ENCODE measurements at places on chromosomes 12 and 14.

DNA sequence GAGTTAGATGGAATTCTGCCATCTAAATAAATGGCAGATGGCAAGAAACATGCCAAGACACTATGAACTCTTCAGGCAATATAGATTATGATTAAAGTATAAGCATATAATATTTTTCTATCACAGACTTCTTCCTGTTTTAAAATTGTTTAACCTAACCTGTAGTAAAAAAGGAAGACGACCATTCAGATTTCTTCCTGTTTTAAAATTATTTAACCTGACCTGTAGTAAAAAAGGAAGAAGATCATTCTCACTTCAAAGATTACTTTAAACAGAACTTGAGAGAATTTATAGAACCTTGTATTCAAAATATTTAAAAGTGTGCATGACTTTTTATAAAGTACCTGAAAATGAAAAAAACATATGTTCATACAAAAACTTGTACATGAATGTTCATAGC lies 63.5 kb downstream of the RPS6KA5 start:
- DNase-seq, result no peak

DNA sequence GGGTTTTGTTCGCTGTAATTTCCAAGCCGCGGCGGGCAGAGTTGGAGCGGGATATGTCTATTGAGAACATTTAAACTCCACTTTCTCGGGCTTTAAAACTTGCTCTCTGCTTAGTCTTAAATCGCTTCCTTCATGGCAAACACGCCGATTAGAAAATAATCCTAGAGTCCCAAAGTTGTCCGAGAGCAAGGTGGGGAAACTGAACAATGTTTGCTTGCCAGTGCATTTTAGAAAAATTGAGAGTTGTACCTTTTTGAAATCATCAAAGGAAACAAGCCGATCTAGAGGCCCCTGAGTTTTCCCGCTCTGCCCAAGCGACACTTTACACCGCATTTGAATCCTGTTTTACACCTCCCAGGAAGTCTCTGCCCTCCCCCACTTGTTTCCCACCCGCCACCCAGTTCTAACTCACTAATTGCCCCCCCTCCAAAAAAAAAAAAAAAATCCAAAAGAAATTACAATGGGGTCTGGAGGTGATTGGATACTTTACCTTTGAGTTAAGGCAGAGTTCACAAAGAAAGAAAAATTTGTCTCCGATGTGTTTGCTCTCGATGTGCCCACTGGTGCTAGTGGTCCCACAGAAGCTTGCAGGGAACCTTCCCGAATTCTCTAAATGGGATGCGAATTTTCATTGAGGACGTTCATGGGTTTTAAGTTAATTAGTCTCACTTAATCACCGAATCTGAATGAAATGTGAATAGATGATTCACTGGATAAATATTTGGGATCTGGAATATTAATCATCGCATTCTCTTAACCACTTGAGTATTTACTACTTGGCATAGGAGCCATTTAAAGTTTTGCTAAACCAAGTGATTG lies 2.3 kb downstream of the HMGA2 start:
- DNase-seq, result no peak

DNA sequence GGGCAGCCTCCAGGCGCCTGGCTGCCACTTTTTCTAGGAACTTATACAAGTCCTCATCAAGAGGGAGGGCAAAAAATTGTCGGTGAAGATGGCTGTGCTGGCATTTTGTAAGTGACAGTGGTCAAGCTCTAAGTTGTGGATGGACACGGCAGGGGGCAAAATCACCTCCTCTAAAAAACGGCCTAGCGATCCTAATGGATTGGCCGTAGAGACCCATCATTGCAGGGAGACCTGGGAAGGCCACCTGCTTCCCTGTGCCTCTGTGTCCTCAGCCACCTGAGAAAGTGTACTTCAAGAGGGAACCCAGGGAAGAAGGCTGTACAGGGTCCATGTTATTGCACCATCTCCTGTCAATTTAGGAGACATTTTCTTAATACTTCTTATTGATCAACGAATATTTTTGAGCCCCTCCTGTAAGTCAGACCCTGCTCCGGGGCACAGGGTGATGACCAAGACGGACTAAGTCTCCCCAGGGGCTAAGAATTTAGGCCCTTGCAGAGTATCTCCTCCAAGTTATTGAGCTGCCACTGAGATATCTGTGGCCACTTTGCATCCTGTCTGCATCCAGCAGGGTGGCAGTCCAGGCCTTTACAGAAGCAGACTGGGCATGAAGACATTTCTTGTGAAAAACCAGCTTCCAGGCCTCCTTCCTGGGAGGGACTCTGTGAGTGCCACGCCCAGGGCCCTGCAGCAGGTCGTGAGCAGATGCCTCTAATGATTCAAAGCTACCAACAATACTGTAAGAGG lies 40.5 kb downstream of the PSMA6 start:
- no peak for DNase-seq

DNA sequence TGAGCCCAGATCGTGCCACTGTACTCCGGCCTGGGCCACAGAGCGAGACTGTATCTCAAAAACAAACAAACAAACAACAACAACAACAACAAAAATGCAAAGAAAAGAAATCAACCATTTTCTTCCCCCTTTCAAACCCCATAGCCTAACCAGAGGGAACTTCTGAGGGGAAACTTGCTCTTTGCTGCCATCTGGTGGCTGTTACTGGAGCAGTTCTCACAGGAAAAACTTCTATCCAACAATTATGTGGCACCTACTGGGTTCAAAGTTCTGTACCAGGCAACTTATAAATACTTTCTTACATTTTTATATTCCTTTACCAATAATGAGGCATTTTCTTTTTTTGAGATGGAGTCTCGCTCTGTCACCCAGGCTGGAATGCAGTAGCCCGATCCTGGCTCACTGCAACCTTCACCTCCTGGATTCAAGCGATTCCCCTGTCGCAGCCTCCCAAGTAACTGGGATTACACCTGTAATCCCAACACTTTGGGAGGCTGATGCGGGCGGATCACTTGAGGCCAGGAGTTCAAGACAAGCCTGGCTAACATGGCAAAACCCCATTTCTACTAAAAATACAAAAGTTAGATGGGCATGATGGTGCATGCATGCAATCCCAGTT lies 50.9 kb upstream of the BICDL1 start:
- DNase-seq, result peak; percentile 50

GRCh38 chr14:76862546-76863282 lies 36.5 kb downstream of the LRRC74A start:
- DNase-seq, result no peak
